ENCODE measurements at places on chromosomes 6 and 20.

DNA sequence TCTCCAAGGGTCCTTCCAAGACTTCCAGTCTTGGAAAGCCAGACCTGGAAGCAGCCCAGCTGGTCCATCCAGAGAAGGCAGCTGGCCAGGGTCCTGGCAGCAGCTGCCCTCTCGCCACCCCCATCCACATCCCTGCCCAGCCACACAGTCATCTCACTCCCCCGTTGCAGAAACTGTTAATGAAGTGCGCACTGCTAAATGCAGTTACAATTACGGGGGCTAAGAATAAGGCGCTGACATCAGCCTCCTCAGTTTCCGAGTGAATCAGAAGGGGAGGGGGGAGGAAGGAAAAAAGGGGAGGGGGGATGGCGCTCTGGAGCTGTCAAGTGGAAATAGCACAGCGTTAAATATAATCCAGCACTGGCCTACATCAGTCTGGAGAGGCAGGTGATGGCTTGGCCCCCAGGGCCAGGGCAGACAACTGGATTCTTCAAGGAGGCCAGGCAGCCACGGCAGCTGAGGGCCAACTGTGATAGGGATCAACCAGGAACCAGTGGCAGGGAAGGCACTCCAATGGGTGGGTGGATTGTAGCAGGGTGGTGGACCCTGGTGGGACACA is 6.9 kb downstream of the RIMS4 start:
- no peak for DNase-seq

DNA sequence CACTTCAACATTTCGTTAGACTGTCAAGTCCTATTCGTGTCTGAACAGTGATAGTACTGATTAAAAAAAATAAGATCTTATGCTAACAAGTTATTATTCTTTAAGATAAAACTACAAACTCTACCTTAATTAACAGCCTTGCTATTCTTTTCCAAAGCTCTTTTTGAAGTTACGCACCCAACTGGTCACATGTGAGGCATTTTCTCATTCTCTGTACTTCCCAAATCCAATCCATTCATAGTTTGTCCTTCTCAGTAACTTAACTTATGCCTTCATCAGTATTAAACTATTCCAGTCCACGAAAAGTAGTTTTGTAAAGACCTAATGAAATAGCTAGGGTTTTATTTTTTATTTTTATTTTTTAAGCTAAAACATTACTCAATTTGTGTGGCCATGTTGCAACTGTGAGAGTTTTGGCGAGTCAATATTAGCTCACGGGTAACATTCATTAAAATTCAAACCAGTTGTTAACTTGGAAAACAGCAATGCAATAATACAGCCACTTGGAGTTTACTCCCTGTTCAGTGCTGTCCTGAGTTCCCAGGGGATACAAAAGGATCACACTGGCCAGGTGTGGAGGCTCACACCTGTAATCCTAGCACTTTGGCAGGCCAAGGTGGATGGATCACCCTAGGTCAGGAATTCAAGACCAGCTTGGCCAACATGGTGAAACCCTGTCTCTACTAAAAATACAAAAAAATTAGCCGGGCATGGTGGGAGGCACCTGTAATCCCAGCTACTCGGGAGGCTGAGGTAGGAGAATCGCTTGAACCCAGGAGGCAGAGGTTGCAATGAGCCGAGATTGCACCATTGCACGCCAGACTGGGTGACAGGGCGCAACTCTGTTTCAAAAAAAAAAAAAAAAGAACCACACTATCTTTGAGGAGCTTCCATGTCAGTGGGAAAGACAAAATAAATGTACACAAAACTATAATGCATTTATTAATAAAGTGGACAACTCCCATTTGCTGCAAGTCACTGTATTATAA is 27.9 kb upstream of the EEF1A1 start:
- DNase-seq = no peak

- no peak for DNase-seq
Observed at GRCh38 chr20:20606050-20606449, 106.4 kb downstream of the RALGAPA2 start.

- no peak for DNase-seq
Observed at GRCh38 chr6:50610562-50610961, 102.8 kb upstream of the TFAP2D start.

DNA sequence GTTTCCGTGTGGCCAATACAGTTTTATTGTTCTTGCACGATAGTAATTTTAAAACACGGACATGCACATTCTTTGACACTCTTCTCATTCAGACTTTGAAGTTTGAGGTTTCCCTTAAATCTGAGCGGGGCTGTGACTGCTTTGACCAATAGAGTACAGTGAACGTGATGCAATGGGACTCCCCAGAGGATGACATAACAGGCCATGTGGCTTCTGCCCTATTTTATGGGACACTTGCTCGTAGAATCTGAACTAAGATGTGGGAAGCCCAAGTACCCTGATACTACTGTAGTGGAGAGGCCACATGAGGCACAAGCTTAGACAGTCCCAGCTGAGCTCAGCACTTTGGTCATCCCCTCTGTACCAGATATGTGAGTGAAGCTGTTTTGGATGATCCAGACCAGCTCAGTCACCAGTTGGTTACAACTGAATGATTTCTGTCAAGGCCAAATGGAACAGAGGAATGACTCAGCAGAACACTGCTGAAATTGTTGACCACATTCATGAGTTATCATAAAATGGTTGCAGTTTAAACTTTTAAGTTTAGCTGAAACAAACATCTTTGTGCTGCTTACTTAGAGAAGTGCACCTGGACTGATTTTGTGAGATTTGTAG is 279.4 kb downstream of the RFPL4B start:
- no peak for DNase-seq

DNA sequence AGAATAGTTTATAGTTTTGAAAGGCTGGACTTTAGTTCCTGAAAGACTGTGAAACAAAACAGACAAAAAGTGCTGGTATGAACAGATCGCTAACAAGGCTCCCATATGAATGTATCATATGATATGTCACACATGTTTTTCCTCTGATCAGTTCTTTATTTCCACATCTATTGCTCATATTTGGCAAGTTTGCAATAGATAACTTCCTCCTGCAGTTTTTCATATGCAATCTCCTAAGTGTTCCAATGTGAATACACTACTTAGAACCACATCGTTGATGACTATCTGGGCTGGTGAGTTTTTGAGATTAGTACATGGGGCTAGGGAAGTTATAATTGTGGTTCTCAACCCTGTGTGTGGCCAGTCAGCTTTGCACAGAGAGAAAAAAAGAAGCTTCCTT is 23.1 kb downstream of the CRYBG1 start:
- DNase-seq = no peak

DNA sequence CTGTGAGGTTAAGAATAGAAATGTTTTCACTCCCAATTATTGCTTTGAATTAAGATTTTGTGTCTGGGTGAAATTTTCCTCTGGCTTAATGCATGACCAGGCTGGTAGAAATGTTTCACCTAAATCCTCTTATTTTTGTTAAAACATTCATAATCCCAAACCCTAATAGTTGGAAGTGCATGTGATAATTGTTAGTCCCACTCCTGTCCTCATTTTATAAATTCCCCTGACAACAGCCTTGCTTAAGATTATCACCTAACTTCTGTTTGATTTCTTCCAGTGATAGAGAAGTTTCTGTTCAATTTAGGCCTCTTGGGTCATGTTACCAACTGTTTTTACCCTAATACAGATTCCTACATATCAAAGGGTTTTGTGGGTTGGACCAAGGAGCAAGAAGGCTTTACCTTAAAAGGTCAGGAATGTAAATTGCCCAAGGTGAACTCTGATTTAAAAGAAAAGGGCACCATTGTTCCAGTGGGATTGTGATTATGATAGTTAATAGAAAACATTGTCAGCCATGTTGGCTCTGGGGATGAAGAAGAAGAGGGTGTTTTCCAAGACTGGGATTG is 158.7 kb upstream of the CENPW start:
- DNase-seq = no peak

DNA sequence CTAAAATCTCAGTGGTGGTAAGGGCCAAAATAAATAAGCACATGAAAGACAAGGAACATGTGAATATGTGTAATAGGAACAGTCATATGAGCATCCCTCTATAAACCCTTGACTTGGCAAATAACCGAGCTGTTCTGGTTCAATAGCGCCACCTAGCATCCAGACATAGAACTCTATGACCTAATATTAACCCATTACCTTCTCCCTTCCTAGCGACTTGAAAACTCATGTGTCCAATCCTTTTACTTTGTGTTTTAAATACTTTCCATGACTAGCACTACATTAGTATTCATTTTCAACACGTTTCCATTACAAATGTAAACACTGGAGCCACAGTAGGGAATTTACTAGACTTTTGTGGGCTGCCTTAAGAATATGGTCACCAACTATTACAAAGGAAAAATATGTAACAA is 279.7 kb downstream of the UST start:
- no peak for DNase-seq

DNA sequence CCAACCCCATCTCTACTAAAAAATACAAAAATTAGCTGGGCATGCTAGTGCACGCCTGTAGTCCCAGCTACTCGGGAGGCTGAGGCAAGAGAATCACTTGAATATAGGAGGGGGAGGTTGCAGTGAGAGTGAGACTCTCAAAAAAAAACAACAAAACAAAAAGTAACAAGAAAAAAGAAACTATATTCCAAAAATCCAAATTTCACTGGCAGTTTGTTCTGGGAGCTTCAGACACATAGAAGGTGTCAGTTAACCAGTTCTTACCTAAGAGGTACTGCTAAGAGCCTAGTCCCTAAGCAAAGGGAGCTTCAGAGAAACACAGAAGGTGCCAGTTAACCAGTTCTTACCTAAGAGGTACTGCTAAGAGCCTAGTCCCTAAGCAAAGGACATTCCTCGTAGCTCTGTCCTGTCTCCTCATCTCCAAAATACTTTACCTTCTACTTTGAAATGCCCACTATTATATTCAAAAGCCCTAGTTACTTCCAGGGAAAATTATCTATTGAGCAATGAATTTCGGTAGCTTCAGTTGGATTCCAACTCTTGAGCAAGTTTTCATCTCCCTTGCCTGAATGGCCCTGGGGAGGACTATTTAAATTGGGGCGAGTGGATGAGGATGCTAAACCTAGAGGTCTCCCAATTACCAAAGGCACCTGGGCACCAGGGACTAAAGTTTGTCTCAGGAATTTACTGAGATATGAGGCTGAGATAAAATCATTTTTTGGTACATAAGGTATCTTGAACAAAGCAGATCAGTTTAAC is 41.0 kb downstream of the HFE start:
- no peak for DNase-seq

GRCh38 chr20:47055699-47056369 is 161.2 kb downstream of the EYA2 start:
- no peak for DNase-seq

DNA sequence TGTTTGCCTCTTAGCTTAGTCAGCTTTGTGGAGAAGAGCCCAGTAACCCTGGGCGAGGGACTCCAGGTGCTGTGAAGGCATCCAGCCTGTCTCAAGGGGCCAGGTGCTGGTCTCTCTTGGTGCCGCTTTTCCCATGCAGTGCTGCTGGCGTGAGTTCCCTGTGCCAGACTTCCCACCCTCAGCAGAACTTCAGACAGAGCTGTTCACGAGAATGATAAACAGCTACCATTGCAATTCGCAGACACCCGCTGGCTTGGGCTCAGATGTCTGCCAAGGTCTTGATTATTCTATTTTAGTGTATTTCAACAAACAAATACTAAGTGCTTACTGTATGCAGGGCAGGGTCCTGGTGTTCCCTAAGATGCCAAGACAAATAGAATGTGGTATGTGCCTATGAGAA is 57.7 kb downstream of the RNF217 start:
- DNase-seq = no peak

DNA sequence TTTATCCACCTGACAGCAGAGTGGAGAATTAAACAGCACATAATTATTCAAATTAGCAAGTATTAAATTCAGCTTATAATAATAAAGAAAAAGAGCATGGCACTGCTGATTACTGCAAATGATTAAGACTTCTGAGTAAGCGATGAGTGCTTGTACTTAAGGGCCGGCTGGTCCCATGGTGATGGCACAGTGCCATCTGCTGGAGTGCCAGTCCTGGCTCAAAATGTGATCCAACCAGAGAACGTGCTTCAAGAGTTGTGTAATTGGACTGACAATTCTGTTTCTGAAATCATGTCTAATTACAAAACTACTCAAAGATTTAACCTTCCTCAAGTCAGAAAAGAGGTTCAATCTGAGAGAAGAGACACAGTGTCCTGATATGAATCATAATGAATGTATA is 181.6 kb upstream of the RGS17 start:
- no peak for DNase-seq

GRCh38 chr6:64721865-64722264 is 985.2 kb downstream of the EYS start:
- DNase-seq = no peak

DNA sequence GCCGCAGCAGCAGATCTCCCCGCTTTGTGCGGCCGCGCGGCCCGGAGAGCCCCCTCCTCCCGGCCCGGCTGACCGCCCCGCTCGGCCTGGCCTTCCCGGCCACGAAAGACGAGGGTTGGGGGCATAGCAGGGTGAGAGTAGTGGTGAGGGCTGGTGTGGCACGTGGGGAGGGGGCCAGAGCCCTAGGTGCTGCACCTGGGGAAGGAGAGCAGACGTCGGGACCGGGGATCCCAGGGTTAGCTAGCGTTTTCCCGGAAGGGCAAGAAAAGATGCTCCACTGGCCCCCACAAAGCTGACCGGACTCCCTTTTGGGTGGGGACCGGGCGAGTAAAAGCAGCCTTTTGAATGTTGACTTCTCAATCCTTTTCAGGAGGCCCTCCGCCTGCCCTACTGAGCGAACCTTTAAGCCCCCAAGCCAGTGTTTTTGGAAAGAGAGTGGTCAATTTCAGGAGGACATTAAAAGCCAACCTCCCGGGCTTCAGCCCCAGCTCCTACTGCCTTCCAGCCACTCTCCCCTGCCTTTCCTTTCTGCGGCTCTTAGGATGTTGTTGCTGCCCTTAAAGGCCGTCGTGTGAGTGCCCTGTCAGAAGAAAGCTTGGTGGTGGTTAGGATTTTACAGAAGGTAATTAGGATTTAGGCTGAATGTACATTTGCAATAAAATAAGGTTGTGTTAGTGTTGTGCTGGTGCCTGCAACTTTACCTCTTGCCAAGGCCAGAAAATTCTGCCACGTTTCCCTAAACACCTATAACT is 648 bp upstream of the BACH2 start:
- DNase-seq = no peak

DNA sequence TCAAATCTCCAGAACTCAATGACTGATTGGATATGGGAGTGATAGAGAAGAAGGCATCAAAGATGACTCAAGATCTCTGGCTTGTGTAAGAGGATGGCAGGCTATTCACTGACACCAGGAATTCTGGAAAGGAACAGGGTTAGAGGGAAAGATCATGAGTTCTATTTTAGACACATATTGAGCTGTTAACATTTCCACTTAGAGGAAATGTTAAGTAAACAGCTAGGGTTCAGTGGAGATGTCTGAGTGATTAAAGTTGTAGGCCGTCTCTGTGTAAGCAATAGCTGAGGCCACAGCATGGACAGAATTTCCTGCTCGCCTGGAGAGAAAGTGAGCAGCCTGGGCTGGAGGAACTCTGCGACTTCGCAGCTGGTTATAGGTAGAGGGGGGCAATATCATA is 21.0 kb downstream of the ZC3H12D start:
- no peak for DNase-seq

DNA sequence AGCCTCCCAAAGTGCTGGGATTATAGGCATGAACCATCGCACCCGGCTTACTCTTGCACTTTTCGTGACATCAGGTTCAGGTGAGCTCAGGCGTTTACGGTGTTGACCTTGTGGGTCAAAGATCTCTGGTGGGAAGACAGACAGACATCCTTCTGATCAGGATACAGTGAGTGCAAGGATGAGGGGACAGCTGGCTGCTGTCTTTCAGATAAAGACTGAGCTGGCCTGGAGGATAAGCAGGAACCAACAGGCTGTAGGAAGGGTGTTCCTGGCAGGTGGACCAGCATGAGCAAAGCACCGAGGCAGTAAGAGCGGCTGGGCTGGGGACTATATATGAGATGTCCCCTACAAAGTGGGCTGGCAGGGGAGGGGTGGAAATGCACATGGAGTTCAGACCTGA is 11.1 kb upstream of the GTSF1L start:
- DNase-seq = no peak

- no peak for DNase-seq
Observed at GRCh38 chr6:19519941-19520340, 317.2 kb upstream of the ID4 start.
